ENCODE measurements at places on chromosomes 6 and 20. TPM values are rescaled to one million over a fixed set of nuclear protein-coding genes. Genes with fewer than 3 reads are reported as not detected.

Gene ASCC3
- total RNA-seq, result 24.5 TPM

Gene PTCHD4
- 2.7 TPM for total RNA-seq

Gene CPNE5
- total RNA-seq, result 4.6 TPM

DNA sequence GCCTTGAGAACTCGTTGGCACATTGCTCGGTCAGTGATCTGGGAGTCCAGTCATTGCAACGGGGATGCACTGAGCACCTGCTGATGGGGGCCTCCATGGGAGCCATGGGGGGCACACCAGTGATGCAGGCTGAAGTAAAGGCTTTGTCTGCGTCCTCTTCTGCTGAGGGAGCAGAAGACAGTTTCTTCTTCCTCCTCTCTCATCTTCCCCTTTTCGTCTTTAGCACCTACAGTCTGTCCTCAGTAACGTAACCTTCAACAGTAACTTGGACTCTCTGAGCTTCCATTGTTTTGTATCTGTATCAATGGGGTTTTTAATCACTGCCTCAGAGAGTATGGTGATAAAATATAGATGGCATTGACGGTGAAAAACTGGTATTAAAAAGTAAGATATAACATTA, 240.0 kb downstream of the TMEM242 start:
- H3K4me3 ChIP-seq, result no peak overlapping the region
- H3K4me1 ChIP-seq, result peaks cover 31% of the 10 kb centered on the region
- DNase-seq, result no peak
- no peak overlapping the region for H3K27ac ChIP-seq
- H3K27me3 ChIP-seq, result no peaks in the 10 kb centered on the region

DNA sequence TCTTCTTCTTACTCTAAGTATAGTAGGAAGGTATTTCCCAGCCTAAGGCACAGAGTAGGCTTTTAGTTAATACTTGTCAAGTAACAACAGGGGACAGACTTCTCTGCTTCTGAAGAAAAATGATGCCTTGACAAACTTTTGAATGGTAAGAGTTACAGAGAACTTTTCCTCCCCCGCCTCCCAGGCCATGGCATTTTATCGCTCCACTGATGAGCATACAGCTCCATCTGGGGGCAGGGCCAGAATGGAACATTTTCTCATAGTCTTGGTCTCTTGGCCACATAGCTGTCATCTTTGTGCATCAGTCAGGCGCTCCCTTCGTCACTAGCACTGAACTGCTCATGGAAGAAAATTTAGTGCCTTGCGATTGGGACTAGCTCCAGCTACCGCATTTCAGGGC, 1066.8 kb upstream of the CITED2 start:
- H3K27ac ChIP-seq, result no peak overlapping the region
- no peaks in the 10 kb centered on the region for H3K36me3 ChIP-seq
- H3K27me3 ChIP-seq, result no peaks in the 10 kb centered on the region
- H3K4me1 ChIP-seq, result peaks cover 35% of the 10 kb centered on the region

GRCh38 chr6:139881236-139881635, 506.8 kb upstream of the CITED2 start:
- H3K36me3 ChIP-seq, result no peaks in the 10 kb centered on the region
- no peak overlapping the region for H3K4me3 ChIP-seq
- no peak for DNase-seq
- no peak overlapping the region for H3K27ac ChIP-seq
- H3K4me1 ChIP-seq, result peaks cover 18% of the 10 kb centered on the region

DNA sequence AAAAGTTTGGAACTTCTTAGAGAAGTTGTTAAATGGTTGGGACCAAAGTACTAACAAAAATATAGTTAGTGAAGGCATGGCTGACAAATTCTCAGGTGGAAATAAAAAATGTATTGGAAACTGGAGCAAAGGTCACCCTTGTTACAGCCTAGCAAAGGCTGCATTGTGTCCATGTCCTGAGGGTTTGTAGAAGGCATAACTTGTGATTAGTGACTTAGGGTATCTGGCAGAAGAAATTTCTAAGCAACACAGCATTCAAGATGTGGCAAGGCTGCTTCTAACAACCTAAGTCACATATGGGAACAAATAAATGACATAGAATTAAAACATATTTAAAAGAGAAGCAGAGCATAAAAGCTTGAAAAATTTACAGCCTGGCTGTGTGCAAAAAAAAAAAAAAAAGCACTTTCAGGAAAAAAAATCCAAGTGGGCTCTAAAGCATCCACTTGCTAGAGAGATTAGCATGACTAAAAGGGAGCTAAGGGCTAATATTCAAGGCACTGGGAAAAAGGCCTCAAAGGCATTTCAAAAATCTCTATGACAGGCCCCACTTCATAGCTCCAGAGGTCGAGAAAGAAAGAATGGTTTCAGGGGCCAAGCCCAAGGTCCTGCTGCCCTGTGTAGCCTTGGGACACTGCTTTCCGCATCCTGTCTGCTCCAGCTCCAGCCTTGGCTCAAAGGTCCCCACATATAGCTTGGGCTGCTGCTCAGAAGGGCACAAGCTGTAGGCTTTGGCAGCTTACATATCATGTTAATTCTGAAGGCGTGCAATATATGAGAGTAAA, 453.2 kb upstream of the PTCHD4 start:
- H3K4me3 ChIP-seq, result no peak overlapping the region
- no peaks in the 10 kb centered on the region for H3K4me1 ChIP-seq
- H3K36me3 ChIP-seq, result no peaks in the 10 kb centered on the region

Measured in esophagus muscularis mucosa (tissue), 4 donors.